ENCODE measurements at places on chromosomes 2 and 18.

DNA sequence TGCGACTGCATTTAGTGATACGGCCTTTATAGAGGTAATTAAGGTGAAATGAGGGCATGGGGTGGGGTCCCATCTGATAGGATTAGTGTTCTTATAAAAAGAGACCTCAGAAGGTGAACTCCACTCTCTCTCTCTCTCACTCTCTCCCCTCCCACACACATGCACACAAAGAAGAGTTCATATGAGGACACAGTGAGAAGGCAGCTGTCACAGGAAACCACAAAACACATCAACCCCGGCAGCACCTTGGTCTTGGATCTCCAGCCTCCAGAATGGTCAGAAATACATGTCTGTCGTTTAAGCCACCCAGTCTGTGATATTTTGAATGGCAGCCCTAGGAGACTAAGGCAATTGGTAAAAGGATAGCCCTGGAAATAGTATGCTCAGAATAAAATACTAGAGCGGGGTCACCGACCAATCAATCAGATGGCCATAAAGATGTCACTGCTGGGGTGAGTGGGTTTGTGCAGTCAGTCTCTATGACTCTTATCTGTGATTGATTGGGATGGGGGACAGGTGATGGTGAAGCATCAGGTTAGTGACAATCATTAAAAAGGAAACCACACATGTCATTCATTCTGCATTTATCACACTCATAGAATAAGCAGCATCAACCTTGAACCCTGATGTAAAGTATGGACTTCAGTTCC, 118.9 kb upstream of the POU3F3 start:
- no peak for DNase-seq

DNA sequence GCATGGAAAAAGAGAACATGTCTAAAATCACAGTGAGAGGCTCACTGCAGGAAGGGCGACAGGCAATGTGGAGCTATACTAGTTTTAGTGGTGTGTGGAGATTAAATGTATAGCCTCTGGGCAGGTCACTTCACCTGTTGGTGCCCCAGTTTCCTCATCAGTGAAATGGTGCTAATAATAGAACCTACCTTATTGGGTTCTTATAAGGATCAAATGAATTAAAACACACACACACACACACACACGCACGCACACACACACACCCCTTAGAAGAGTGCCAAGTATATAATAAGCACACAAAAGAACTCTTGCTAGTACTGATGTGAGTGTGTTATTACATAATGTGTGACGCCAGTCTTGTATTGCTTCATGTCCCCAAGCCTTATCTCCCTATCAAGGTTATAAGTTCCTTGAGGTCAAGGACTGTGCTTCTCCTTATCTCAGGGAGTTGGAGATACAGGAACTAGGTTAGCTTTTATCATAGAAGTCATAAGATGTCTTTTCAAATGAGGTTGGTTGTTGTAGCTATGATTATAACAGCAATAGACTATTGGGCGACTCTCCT, 98.0 kb upstream of the CXCR4 start:
- DNase-seq, result no peak

GRCh38 chr2:233990261-233990798, 60.2 kb upstream of the SPP2 start:
- no peak for DNase-seq

DNA sequence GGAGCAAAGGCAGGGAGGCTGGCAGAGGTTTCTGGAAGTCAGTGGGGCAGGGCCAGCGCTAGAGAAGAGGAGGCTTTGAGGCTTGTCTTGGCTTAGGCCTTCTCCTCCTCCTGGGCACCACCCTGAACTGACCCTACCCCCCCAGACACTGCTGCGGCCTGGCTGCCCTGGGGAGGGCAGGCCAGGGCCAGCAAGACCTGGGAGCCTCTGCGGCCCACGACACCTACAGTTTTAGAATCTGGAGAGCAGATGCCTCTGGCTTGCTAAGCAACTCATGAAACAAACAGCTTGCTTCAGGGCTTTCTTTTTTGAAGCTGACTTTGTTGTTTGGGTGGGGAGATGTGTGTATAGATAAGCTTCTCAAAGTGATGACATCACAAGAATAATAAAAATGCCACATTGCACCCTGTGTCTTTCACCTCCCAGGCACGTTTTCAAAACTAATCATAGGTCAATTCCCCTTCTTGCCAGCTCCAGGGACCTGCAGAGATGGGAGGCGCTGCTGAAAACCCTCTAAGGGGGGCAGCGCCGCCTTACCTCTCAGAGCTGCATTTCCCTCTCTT, 46.2 kb upstream of the SMAD7 start:
- DNase-seq, result no peak

DNA sequence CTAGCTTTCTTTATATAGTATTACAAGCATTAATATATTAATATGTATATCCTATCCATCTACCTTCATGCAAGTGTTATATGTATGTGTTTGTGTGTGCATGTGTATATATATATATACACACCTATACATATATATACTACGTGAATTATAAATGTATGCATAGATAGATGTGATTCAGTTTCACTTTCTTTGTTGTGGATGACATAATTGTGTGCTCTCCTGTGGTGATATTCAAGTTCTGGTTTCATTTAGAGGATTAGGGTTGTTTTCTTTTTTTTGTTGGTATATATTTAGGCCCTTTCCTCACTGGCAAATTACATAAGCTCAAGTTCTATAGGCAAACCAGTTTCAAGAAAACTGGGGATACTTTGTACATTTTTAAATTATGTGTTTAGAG, 225.7 kb upstream of the FANCL start:
- peak; percentile 21 for DNase-seq

GRCh38 chr18:48548011-48548771, 9.4 kb downstream of the CTIF start:
- DNase-seq, result no peak

- DNase-seq, result no peak
These were observed 105.4 kb upstream of the TLK1 start for GRCh38 chr2:171266102-171266501.

DNA sequence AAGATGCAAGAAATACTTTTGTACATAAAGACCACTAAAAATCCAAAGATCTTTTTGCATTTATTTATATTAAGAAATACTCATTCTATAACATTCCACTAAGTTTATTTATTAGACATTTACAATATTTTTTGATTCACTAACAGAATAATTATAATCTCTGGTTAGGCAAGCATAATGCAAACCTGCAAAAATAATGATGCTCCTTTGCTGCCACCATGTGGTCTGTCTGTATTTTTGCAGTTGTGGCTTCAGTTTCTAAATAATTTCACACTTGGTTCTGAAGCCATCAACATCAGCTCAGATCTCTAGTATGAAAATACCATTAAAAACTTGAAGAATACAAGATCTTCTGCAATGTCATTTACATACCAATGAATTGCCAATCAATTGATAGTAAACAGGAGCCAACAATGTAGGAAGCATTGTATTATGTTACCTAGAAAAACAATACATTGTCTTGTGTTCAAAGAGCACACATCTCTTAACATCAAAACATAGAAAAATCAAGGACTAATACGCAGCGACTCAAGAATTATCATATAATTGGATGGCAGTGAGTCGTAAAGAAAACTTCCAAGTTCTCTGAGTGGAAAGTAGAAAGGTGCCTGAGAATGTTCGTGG, 28.8 kb upstream of the WDR75 start:
- peak; percentile 58 for DNase-seq

GRCh38 chr2:181972431-181973170, 13.1 kb upstream of the PPP1R1C start:
- no peak for DNase-seq

- DNase-seq, result no peak
These were observed 24.9 kb downstream of the PELI1 start for GRCh38 chr2:64119369-64119768.

DNA sequence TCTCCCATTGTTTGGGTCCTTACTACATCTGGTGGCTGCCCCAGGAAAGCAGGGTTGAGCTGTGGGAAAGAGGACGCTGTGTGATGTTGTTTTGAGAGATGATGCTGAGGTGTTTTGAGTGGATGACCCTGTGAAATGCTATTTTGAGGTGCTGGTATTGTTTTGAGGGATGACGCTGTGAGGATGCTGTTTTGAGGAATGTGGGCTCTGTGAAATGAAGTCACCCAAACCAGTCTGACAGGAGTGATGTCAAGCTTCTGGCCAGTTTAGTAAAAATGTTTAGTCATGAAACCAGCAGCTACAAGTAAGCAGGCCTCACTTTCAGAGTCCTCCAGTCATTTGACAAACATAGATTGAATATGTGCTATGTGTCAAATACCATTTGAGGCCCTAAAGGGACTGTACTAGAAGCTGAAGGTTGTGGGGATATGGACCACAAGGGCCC, 16.1 kb upstream of the PUM2 start:
- no peak for DNase-seq

- DNase-seq, result peak; percentile 19
These were observed 24.0 kb upstream of the VPS4B start for GRCh38 chr18:63446266-63446665.

- DNase-seq, result no peak
These were observed 147.5 kb downstream of the RND3 start for GRCh38 chr2:150339951-150340350.

DNA sequence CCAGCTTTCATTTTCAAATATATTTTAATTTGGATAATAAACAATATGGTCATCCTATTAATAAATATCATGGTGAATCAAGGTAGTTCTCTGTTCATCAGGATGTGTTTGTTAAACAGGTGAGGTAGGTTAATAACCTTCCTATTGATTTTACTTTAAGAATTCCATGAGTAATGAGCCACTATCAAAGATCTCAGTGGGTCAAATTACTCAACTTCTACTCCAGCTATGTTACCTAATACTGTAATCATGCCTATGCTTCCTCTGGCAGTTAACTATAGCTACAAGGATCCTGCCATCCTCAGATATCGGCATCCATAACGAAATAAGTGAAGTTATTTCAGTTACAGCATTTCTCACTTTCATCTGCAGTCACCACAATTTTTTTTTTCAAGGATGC, 289.6 kb upstream of the SLC8A1 start:
- DNase-seq, result no peak

DNA sequence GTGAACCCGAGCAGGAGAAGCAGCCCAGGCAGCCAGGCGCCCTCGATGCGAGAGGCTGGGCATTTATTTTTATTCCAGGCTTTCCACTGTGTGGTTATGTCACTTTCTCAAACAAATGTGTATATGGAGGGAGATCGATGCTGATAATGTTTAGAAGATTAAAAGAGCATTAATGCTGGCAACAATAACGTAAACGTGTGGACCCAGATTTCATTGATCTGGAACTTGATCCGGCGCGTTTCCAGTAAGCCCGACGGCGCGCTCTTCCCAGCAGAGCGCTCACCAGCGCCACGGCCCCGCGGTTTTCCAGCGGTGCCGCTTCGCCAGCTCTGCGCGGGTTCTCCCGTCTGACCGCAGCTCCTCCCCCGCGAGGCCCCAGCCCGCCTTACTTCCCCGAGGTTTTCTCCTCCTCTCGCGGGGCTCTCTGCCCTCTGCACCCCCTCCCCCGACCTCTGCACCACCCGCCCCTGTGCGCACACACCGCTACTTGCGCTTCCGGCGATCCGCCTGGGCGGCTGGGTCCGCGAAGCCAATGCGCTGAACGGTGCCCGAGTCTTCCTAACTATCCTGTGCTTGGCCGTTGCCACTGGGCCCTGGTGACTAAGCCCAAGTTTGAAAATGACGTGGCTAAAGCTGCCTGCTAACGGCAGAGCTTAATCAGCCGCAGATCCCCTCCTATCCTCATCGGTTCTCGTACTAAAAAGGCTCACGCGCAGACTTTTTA, 6.1 kb downstream of the ONECUT2 start:
- no peak for DNase-seq

GRCh38 chr2:44186810-44187209, 18.1 kb downstream of the PPM1B start:
- DNase-seq, result no peak

DNA sequence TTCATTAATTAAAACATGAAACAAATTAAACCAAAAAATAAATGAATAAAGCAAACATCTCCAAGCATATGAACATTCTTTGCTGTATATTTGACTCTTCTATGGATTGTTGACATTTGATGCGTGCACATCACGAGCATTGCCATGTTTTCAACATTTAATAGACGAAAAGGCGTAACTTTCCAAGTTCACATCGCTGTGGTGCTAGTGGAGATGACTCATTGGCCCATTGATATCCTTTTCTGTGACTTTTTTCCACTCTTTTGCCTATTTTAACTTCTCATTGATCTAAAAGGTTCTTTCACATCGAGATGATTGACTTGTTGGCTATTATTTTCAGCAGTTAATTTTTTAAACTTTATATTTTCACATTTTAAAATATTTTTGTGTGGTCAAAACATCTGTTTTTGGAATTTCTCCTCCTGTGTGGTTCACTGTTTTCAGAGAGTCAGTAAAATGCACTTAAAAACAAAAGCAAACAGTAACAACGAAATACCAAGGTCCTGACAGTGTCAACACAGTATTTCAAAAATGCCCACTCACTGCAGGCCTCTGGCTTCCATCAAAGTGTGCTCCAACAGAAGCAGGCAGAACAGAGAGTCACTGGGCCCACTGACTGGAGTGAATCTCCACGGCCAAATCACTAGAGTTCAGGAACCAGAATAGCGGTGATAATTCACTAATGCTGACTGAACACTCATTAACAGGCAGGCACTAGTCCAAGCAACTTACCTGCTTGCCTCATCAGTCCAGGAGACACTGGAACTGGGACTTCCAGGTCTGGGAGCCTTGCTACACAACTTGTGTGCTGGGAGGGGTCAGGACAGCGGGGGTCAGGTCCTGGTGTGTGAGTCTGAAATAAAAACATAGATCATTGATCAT, 372.2 kb upstream of the SMIM21 start:
- DNase-seq, result no peak

DNA sequence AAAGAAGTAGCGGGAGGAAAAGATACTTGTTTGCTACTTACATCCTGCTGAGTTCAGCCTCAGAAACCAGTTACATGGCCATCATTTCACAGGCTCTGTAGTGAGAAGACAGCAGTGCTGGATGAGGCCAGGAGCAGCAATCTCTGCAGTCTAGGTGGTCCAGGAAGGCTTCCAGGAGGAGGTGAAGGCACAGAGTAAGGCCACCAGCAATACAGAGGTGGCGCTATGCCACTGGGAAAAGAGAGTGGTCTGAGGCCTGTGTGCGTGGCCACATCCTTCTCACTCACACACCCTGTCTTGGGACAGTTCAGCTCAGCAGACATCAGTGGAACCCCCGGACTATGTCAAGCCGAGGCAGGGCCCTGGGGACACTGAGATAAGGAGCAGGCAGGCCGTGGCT, 162.7 kb downstream of the KLHL29 start:
- no peak for DNase-seq

DNA sequence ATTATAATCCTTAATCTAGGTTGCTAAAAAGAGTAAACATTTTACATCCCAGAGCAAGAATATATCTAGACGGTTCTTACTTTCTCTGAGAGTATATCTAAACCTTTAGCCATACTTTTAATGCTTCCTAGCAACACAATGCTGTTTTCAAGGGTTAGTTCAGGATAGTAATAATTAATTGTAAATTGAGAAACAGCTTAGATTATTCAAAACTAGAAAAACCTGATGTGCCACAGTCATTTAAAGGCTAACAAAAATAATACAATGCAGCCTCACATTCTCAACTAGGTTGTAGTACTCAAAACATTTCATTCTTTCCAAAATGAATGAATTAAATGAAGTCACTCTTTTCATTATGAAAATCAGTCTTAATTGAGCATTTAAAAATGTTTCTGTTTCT, 103.2 kb upstream of the OTX1 start:
- DNase-seq, result no peak
